ENCODE measurements at places on chromosomes 13 and 19.

GRCh38 chr19:18946918-18947317 lies 5.9 kb upstream of the HOMER3 start:
- peaks cover 8% of the 10 kb centered on the region for H3K36me3 ChIP-seq
- no peak overlapping the region for H3K27ac ChIP-seq
- peaks cover 7% of the 10 kb centered on the region for H3K4me1 ChIP-seq
- DNase-seq = no peak

DNA sequence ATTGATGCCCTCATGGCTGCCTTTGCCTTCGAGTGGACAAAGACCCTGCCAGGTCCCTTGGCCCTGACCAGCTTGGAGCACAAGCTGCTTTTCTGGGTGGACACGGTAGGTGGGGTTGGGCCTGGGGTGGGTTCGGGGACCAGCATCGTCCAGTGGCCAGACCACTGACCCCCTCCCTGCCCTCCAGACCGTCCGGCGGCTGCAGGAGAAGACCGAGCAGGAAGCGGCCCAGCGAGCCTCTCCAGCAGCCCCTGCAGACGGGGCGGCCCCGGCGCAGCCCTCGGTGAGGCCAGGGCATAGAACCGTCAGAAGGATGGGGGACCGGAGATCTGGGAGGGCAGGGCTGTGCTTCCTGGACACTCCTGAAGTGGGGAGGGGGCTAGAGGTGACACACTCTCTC lies 10.6 kb downstream of the CAMSAP3 start:
- no peak overlapping the region for H3K27ac ChIP-seq
- peaks cover 10% of the 10 kb centered on the region for H3K27me3 ChIP-seq
- DNase-seq = no peak
- no peaks in the 10 kb centered on the region for H3K4me1 ChIP-seq

- DNase-seq = no peak
- H3K27me3 ChIP-seq = no peaks in the 10 kb centered on the region
- H3K36me3 ChIP-seq = no peaks in the 10 kb centered on the region
- no peak overlapping the region for H3K27ac ChIP-seq
- no peak overlapping the region for H3K4me3 ChIP-seq
Observed at GRCh38 chr13:37747071-37747612, 122.4 kb downstream of the TRPC4 start.

- no peak for DNase-seq
- peaks cover 1% of the 10 kb centered on the region for H3K27me3 ChIP-seq
- H3K4me1 ChIP-seq = no peaks in the 10 kb centered on the region
- no peak overlapping the region for H3K27ac ChIP-seq
- H3K4me3 ChIP-seq = no peak overlapping the region
- no peaks in the 10 kb centered on the region for H3K36me3 ChIP-seq
Observed at GRCh38 chr13:22049384-22049783, 378.5 kb downstream of the FGF9 start.

DNA sequence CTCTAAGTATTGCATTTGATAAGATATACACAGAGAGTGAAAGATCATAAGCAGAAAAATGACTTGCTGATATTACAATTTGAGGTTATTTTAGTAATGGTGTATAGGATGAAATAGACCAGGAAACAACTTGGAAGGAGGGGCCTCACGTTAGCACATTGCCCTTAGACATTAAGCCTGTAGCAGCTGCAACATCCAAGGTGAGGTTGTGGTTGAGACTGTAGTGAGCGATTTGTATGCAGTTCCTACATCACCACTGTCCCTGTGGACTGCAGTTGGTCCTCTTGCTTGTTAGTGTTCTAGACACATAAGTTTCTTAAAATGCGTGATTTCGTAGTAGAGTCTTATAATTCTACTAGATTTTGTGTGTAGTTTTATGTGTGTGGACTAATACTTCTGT lies 311.3 kb downstream of the ATP8A2 start:
- H3K4me3 ChIP-seq = no peak overlapping the region
- peaks cover 37% of the 10 kb centered on the region for H3K4me1 ChIP-seq
- H3K27ac ChIP-seq = no peak overlapping the region
- no peaks in the 10 kb centered on the region for H3K36me3 ChIP-seq

DNA sequence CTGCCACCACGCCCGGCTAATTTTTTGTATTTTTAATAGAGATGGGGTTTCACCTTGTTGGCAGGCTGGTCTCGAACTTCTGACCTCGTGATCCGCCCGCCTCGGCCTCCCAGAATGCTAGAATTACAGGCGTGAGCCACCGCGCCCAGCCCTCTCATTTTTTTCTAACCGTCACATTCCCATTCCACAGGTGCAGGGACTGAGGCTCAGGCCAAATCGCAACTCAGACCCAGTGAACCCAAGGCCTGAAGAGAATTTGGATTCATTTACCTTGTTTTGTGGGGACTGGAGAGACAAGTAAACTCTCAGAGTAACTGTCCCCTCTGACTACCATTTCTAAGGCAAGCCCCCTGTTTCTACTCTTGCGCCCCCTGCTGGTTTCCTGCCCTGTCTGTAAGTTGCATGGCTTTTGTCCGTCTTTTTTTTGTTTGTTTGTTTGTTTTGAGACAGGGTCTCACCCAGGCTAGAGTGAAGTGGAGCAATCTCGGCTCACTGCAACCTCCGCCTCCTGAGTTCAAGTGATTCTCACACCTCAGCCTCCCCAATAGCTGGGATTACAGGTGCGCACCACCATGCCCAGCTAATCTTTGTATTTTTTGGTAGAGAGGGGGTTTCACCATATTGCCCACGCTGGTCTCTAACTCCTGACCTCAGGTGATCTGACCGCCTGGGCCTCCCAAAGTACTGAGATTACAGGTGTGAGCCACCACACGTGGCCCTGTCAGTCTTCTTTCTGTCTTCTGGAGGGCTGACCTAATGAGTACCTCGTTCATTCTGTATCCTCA lies 2.3 kb upstream of the STRN4 start:
- peaks cover 13% of the 10 kb centered on the region for H3K36me3 ChIP-seq
- peak overlapping the region; percentile 75 for H3K27ac ChIP-seq
- H3K4me1 ChIP-seq = peaks cover 16% of the 10 kb centered on the region

DNA sequence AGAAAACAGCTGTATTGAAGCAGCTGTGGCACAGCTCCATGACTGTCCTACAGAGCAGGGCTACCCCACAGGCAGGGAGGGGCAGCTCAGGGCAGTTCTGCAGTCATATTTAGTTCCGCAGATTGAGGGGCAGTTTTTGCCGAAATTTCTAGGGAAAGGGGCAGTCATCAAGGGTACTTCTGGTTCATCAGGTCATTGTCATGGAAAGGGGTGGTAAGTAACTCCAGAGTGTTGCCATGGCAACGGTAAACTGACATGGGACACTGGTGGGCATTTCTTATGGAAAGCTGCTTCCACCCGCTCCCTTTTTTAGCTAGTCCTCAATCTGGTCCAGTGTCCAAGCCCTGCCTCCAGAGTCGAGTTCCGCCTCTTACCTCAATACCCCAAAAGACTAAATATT lies 702.8 kb downstream of the LIG4 start:
- no peaks in the 10 kb centered on the region for H3K27me3 ChIP-seq
- H3K4me1 ChIP-seq = no peaks in the 10 kb centered on the region
- H3K36me3 ChIP-seq = no peaks in the 10 kb centered on the region
- H3K4me3 ChIP-seq = no peak overlapping the region
- no peak for DNase-seq
- H3K27ac ChIP-seq = no peak overlapping the region

- H3K4me1 ChIP-seq = peaks cover 36% of the 10 kb centered on the region
- peak overlapping the region; percentile 90 for H3K27ac ChIP-seq
- peaks cover 17% of the 10 kb centered on the region for H3K27me3 ChIP-seq
Observed at GRCh38 chr13:28297341-28297740, 159.0 kb downstream of the PAN3 start.

DNA sequence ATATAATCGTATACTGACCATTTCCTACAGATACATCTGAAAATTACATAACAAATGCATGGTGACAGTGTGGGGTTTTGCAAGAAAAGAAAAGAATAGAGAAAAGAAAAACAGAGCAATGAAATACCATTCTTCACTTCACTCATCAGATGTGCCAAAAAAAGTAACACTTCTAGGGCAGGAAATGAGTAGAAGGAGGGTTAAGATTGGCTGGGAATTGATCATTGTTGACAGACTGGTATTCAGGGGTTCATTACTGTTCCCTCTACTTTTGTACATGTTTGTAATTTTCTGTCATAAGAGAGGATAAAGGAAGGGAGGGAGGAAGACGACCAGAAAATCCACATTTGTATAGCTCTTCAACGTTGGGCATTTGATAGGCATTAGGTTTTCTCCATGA lies 31.5 kb downstream of the ABCC4 start:
- no peak overlapping the region for H3K4me3 ChIP-seq
- no peak overlapping the region for H3K27ac ChIP-seq
- peaks cover 11% of the 10 kb centered on the region for H3K27me3 ChIP-seq
- DNase-seq = no peak
- peaks cover 18% of the 10 kb centered on the region for H3K4me1 ChIP-seq

- H3K4me3 ChIP-seq = no peak overlapping the region
- peaks cover 11% of the 10 kb centered on the region for H3K27me3 ChIP-seq
- no peaks in the 10 kb centered on the region for H3K36me3 ChIP-seq
- no peak overlapping the region for H3K27ac ChIP-seq
- DNase-seq = no peak
Observed at GRCh38 chr19:2987797-2988196, 10.4 kb downstream of the TLE6 start.

DNA sequence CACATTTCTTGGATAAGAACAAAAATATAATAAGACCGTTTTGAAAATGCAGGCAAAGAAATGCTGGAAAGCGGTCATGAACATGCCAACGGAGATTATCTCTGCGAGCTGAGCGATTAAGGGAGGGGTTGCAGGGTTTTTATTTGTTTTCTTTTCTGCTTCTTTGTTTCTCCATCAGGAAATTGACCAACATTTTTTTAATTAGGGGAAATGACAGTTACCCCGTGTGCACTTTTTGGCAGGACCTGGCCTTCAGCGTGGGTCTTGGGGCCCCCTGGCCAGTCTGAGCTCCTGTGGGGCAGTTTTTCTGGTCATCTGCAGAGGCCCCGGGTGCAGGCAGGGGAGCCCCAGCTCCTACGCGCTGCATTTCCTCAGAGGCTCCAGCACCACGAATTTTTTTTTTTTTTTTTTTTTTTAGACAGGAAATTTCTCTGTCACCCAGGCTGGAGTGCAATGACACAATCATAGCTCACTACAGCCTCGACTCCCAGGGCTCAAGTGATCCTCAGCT lies 31.3 kb upstream of the HOMER3 start:
- peaks cover 13% of the 10 kb centered on the region for H3K4me1 ChIP-seq
- peak overlapping the region; percentile 64 for H3K27ac ChIP-seq
- no peak for DNase-seq
- H3K27me3 ChIP-seq = peaks cover 3% of the 10 kb centered on the region
- H3K4me3 ChIP-seq = no peak overlapping the region

DNA sequence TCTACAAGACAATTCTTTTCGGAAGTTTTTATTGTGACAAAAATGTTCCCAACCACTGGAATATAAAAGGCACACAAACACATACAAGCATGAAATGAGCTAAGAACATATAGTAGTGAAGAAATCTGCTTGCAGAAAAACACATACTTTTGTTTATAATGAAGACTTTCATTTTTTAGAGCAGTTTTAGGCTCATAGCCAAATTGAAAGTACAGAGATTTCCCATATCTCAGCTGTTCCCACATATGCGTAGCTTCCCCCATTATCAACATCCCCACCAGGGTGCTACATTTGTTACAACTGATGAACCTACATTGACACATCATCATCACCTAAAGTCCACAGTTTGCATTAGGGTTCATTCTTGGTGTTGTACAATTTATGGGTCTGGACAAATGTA lies 249.4 kb downstream of the KCTD12 start:
- DNase-seq = no peak
- no peak overlapping the region for H3K27ac ChIP-seq
- peaks cover 4% of the 10 kb centered on the region for H3K4me1 ChIP-seq
- H3K4me3 ChIP-seq = no peak overlapping the region
- H3K27me3 ChIP-seq = no peaks in the 10 kb centered on the region
